ENCODE measurements at places on chromosomes 3 and 15. TPM values are rescaled to one million over a fixed set of nuclear protein-coding genes. Genes with fewer than 3 reads are reported as not detected.

GRCh38 chr3:170643831-170644230, 58.0 kb upstream of the SLC7A14 start:
- no peak for DNase-seq

CPNE9 gene
- not detected for total RNA-seq

GRCh38 chr3:158091531-158091930, 14.7 kb downstream of the SHOX2 start:
- DNase-seq, result no peak

GRCh38 chr3:196311-197148, at the start of gene CHL1:
CHL1 (plus strand) TSS chr3:196763; CDS start chr3:319777, 123,014 bp downstream.
- no peak for DNase-seq

- no peak for DNase-seq
These were observed 192.0 kb downstream of the TPRG1 start for GRCh38 chr3:189363590-189364255.

OSBPL10 gene
- 1.7 TPM for total RNA-seq

DNA sequence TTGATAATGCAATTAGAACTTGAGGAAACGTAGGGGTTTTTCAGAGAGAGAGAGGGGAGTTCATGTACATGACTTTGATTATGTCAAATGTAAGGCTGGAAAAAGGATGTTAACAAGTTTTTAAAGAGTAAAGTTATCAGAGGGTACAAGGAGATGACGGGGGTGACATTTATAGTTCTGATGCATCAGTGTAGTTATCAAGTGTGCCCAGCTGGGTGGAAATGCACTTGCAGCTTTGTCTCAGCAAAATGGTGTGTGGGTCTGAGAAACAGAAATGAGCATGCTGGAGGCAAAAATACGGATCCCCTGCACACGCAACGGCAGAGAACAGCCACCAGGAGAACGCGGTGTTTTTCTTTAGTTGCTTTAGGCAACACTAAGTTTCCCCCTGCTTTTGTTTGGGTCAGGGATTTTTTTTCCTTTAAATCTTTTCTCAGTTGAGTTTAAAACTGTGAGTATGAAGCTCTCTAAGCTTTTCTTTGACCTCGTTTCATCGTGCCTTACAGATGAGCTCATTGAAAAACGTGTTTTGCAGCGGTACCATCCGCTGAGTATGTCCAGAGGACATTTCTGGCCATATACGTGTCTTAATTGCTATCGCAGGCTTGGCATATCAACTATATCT, 205.4 kb downstream of the PDZRN3 start:
- DNase-seq, result no peak

DNA sequence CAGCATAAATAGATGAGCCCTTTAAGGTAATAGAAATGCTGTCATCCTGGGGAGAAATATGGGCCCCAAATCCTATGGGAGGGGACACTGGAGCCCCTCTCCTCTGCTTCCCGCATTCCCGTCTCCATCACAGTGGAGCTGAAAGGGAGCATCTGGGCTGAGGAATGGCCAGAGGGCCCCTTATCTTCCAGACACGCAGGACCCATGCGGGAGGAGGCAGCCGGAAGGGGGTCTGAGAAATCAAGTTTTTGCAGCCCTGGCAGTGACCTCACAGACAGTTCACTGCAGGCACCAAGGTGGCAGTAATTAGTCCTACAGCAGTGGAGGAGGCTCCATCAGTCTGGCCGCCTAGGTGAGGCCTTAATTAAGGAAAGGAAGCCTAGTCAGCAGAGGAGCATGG, 80.2 kb downstream of the RAB11A start:
- DNase-seq, result no peak

- no peak for DNase-seq
These were observed 22.9 kb upstream of the CCNL1 start for GRCh38 chr3:157182879-157183278.

DNAJA4 gene
- total RNA-seq, result 27.7 TPM

GRCh38 chr15:66617137-66618090, 51.6 kb upstream of the LCTL start:
- DNase-seq, result no peak

ST8SIA2 gene
- not detected for total RNA-seq

DNA sequence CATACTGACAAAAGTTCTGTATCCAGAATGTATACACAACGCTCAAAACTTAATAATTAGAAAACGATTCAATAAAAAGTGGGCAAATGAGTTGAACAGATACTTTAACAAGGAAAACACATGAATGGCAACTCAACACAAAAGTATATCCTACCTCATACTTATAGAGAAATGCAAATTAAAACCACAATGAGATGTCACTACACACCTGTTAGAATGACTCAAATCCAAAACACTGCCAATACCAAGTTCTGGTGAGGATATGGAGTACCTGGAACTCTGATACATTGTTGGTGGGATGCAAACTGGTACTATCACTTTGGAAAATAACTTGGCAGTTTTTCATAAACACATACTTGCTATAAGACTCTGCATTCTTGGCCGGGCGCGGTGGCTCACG, 42.1 kb downstream of the PRTG start:
- DNase-seq, result no peak

DNA sequence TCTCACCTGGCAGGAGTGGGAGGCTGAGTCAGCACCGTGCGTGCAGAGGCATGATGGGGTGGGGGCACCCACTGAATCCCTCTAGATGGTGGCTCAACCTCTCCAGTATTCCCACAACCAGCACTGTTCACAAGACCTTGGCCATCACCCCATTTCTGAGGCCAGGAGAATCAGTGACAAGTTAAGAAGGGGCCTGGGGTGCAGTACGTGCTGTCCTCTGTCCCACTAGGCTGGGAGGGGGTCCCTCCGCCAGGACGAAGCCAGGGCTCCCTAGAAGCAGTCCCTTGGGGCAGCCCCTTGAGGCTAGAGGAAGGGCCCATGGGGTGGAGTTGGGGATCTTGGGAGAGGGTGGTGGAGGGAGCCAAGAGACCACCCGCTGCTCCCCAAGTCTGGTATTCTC, 4.8 kb downstream of the MYL3 start:
- no peak for DNase-seq

- DNase-seq, result no peak
These were observed 139.2 kb upstream of the CTDSPL start for GRCh38 chr3:37722477-37722876.

RBPMS2 gene
- total RNA-seq, result not detected

C3orf49 gene
- not detected for total RNA-seq

CACNA1D gene
- total RNA-seq, result 2.5 TPM

EXD1 gene
- not detected for total RNA-seq

DNA sequence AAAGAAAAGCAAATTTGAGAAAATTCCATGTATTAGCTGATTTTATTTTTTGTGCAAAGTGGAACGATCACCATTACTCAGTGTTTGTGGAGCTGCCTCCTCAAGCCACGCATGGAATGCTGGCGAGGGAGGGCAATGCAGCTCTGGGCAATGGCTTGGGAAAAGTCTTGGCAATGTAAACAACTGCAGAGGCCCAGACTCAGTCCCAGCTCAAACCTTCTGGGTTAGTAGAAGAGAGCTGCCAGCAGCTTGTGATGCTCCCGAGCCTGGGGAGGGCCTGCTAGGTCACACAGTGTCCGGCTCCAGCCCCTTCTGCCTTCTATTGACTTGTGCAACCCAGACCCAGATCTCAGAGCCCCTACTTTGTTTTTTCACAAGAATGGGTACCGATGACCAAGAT, 4.3 kb downstream of the EPHB1 start:
- no peak for DNase-seq

FRMD5 gene
- total RNA-seq, result not detected

DNA sequence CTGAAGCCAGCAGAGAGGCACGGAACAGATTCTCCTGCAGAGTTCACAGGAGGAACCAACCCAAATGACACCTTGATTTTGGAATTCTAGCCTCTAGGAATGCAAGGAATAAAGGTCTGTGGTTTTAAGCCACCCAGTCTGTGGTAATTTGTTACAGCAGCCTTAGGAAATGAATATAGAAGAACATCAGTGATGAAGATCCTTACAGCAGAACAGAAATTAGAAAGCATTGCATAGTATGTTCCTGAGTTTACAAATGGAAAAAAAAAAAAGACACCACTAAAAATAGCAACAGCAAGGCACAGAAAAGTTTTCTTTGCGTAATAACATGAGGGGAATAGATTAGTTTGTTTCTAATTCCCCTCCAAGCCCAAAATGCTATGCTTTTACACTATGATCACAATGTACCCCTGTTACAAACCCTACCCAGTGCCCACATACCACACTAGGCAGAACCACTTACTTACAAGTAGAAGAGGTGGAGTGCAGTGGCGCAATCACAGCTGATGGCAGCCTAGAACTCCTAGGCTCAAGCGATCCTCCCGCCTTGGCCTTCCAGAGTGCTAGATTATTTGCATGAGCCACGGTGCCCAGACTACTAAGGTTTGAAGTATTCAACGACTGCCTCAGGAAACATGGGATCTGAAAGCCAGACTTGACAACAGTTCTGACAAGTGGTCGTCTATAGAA, 84.3 kb downstream of the SHQ1 start:
- DNase-seq, result no peak

TRAT1 gene
- total RNA-seq, result 165 TPM

DNA sequence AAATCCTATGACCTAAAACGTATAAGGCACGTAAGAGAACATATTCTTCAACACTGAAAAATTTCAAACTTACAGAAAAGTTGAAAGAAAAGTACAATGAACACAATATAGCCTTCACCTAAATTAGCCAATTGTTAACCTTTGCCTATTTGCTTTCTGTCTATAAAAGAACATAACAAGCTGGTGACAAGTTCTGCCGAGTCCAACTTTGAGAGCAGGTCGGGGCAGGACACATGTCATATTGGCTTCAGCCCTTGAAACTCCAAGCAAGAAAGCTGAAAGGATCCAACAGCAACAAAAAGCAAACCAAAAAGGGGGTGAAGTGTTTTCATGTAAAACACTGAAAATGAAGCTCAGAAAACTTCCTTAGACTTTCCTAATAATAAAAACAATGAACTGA, 59.1 kb downstream of the TBC1D2B start:
- no peak for DNase-seq

GOLGA8G gene
- not detected for total RNA-seq

GRCh38 chr3:175193815-175194518, 334.8 kb downstream of the NAALADL2 start:
- DNase-seq, result no peak

COL8A1 gene
- 0.13 TPM for total RNA-seq

DNA sequence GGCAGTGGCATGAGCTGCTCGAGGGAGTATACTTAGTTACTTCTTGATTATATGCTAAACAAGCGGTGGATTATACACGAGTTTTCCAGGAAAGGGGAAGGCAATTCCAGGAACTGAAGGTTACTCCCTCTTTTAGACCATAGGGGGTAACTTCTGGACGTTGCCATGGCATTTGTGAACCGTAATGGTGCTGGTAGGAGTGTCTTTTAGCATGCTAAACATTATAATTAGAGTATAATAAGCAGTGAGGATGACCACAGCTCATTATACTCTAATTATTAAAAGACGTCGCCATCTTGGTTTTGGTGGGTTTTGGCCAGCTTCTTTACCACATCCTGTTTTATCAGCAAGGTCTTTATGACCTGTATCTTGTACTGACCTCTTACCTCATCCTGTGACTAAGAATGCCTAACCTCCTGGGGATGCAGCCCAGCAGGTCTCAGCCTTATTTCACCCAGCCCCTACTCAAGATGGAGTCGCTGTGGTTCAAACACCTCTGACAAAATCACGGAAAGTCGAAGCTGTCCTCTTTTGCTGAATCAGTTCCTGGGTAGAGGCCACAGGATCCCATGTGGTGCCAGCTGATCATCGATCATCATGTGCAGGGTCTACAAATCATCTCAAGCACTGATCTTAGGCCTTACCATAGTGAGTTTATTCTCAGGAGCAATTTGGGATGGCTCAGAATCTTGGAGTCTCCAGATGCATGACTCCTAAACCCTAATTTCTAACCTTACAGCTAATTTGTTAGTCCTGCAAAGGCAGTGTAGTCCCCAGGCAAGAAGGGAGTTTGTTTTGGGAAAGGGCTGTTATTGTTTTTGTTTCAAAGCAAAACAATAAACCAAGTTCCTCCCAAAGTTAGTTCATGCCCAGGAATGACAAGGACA, 149.1 kb downstream of the TJP1 start:
- DNase-seq, result no peak

ZIC1 gene
- total RNA-seq, result not detected

DNA sequence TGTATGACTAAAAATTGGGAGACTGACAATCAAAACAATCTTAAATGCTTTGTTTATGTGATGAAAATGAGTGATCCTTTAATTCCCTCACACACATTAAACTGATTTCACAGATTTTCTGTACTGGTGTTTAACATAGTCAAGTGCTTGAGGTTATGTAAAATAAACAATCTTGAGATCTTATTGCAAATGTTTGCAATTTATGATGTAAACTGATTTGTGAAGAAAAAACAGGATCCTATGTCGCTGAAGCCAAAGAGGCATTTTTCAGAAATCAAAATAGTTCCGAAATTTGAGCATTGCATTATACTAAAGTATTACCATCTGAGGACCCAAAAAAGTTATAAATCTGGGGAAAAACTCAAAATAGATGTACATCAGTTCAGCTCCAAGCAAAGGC, 12.7 kb downstream of the SHOX2 start:
- no peak for DNase-seq

ANKUB1 gene
- not detected for total RNA-seq

DNA sequence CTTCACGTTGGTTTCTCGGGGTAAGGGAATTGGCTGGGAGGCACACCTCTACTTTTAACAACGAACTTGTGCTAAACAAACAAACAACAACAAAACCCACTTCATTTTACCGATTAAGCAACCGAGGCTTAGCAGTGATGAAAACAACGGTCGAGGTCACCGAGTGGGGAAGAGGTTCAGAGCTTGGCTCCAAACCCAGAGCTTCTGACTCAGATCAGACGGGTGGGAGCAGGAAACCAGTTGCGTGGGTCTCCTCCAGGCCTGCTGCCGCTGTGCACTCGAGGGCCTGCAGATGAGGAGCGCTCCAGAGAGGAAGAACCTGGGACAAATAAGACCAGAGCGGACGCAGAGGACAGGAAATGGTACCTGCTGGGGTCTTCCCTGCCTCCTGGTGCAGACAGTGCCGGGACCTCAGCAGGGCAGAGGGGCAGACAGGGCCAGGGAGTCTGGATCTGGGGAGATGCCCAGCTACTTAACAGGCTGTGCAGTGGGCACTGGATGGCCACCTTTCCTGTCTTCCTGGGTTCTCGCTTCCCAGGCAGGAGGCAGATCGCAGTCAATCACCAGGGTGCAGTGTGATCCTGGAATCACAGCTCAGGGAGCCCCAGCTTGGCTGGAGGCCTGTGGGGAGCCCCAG, 99.0 kb upstream of the MEF2A start:
- no peak for DNase-seq

GRCh38 chr3:130918328-130918727, 24.4 kb downstream of the ATP2C1 start:
- DNase-seq, result no peak

BUB1B gene
- total RNA-seq, result 73.8 TPM

DNA sequence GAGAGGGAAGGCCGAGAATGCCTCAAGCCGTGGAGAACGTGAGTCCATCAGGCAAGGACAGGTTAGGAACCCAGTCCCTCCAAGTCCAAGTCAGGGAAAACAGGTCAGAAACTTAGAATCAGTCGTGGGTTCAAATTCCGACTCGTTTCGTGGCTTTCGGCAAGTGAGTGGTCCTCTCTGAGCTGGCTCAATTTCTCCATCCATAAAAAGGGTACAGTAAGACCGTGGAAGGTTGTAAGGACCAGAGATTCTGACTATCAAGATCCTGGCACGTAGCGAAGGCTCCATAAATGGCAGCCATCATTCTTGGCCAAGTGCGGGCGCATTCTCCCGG, 604 bp upstream of the MED12L start:
- no peak for DNase-seq

GRCh38 chr3:52707585-52707984, 1.7 kb downstream of the SPCS1 start:
- no peak for DNase-seq

PLCH1 gene
- total RNA-seq, result 0.20 TPM

GHSR gene
- not detected for total RNA-seq

EPHB1 gene
- total RNA-seq, result 1.2 TPM

Measured in activated CD4-positive, alpha-beta memory T cell treated with anti-CD3 and anti-CD28 coated beads, Interleukin-2, amount 10 ng/mL, durations not matched to agents 7 days and 5 days (primary cell).